ENCODE measurements at places on chromosomes 7 and 10. TPM values are rescaled to one million over a fixed set of nuclear protein-coding genes. Genes with fewer than 3 reads are reported as not detected.
A peak's percentile ranks its signal among the peaks of the same experiment; 100 is the strongest.

- DNase-seq: peak; percentile 56
Observed at GRCh38 chr7:101237206-101238067, at the start of gene CLDN15. Gene CLDN15, minus strand, starts transcription at chr7:101237802. Its CDS starts 221 bp downstream, at chr7:101237581.

Gene GRID1
- polyA plus RNA-seq: 0.07 TPM

Gene DEPP1
- polyA plus RNA-seq: 54.7 TPM

Gene HOXA6
- 0.16 TPM for polyA plus RNA-seq

DNA sequence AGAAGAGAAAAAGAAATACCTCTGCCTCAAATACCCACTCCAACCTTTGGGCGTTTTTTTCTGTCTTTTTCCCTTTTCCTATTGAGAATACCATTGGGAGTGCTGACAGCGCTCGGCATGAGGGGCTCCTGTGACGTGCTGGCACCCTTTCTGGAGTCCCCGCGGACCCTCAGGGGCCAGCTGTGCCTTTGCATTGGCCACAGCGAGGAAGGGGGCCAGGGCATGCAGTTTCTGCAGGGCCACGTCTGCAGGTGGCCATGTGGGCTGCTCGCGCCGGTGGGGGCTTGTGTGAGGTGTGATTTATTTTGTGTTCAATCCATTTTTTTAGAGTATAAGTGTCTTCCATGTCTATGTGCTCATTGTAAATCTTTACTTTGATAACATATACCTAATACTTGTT lies 57.4 kb downstream of the INPP5A start:
- DNase-seq: no peak

DNA sequence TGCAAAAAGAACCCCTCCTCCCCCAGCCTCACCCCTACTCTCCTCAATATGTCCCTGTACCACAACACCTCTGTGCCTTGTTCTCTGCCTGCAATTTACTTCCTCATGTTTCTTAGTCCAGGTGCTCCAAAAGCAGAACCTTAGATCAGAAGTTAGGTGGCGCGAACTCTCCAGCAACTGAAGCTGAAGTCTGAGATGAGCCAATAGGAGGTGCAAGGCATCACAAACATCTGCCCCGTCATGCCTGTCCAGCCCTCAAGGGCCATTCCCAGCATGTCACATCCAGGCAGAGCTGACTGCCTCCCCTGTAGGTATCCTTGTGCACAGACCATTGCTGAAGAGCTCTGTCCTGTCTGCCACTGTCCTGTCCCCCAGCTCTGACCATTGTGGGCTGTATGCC lies 508.8 kb downstream of the GRID1 start:
- no peak for DNase-seq

Gene CALML3
- polyA plus RNA-seq: not detected

DNA sequence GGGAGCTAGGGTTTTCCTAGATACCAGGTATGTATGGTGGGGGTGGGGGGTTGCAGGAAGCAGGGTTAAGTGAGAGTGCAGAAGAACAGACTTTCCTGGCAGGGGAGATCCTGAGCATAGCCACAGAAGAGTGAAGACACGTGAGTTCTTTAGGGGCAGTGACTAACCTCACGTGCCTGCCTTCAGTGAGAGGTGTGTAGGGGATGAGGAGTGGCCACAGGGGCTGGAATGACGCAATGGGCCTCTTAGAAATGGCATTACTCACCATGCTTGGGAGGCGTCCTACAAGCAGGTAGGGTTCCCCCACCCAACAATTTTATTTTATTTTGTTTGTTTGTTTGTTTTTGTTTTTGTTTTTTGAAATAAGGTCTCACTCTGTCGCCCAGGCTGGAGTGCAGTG lies 698.6 kb upstream of the NRP1 start:
- DNase-seq: no peak

GRCh38 chr10:99979066-99979685 lies 30.6 kb downstream of the DNMBP start:
- no peak for DNase-seq

- DNase-seq: no peak
Observed at GRCh38 chr10:59229441-59229840, 53.0 kb downstream of the PHYHIPL start.

- no peak for DNase-seq
Observed at GRCh38 chr7:38507384-38507783, 123.8 kb downstream of the AMPH start.

- DNase-seq: no peak
Observed at GRCh38 chr7:12921751-12922345, 234.4 kb downstream of the ARL4A start.

DNA sequence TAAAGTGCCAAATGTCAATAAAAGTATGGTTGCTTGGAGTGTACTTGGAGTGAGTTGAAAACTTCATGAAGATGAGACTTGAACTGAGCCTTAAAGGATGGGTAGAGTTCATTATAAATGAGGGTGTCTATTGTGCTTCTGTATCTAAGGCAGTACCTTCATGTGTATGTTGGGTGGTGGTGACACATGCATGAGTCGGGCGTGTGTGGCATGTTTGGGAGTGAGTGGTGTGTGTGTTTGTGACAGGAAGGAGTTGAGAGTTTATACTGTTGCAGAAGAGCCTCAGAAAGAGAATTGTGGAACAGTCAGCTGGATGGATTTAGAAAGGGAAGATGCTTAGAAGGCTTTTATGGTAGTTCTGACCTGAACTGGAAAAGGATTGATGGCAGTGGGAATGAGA lies 6.0 kb upstream of the ZRANB1 start:
- no peak for DNase-seq

DNA sequence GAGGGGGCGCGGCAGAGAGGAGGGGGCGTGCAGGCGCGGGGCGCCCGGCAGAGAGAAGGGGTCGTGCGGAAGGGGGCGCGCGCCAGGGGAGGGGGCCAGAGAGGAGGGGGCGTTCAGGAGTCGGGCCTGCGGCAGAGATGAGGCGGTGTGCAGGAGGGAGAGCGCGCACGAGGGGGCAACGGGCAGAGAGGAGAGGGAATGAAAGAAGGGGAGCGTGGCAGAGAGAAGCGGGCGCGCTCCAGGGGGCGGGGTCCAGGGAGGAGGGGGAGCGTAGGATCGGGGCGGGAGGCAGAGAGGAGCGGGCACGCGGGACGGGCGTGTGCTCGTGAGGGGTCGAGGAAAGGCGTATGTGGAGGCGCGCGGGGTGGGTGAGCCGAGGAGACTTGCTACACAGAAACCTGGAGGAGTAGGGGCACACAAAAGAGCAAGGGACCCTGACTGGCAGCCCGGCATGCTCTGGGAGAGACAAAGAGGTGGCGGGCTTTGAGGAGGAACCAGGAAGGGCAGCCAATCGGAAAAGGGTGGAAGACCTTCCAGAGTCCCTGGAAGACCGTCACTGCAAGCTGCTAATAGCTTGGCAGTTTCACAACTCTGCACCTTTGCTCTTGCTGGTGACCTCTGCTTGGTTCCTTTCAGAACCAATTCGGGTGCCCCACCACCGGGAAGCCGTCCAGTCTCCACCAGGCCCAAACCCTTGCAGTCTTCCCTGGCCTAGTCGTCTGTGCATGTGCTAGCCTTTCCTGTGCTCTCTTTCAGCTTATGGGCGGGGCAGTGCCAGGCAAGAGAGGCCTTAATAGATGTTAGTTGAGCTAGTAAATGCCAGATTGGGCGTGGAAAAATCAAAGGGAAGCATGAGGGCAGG lies 639 bp downstream of the DYDC2 start:
- DNase-seq: peak; percentile 49

GRCh38 chr10:60352105-60352504 lies 37.6 kb downstream of the ANK3 start:
- DNase-seq: no peak

GRCh38 chr10:121113911-121114310 lies 262.7 kb downstream of the WDR11 start:
- no peak for DNase-seq

Gene PLPP4
- 10.8 TPM for polyA plus RNA-seq

DNA sequence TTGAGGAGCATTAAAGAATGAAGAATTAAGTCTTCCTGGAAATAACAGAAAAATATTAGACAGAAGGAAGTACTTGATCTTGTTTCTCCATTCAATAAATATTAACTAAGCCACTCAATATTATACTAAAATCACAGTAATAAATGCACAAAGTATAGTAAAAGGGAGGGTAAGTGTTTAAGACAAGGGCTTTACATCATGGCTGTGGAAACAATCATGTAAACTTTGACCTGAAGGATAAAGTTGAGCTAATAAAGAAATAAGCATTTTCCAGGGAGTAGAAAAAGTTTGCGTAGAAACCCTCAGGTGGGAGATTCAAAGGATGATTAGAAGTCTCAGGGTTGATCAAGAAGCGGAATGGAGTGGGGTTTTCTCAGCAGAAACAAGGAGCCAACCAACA lies 78.2 kb downstream of the SEMA3C start:
- DNase-seq: no peak

Gene CLEC2L
- polyA plus RNA-seq: not detected

Gene TCAF2
- 1.7 TPM for polyA plus RNA-seq

Gene ANKRD1
- 49.5 TPM for polyA plus RNA-seq

DNA sequence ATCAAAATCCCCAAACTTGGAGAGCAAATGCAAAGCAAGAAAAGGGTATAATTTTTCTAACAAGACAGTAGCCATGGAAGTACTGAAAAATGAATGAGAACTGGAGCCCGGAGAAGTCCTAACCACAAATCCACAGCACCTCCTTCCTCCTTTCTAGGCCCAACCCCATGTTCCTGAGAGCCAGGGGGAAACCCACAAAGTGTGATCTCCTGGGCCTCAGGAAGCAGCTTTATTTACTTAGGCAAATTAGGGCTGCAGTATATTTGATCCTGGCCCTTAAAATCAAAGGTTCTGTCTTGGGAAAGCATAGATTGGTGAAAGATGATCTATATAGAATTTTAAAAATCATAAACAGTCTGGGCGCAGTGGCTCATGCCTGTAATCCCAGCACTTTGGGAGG lies 103.0 kb downstream of the DOCK4 start:
- no peak for DNase-seq

DNA sequence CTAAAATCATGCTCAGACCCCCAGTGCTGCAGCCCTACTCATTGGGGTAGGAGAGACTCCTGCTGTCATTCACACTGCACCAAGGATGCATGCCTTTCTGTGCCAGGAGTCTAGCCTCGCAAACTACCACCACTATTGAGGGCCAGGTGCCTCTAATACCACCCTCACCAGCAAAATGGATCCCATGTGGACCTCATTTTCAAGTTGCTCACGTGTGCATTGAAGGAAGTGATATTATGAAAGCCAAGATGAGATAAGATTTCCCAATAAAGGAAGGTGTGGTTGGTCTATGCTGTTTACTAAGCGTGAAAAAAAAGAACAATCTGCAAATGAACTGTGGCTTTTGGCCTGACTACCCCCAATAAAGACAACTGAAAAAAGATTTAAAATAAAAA lies 7.2 kb upstream of the LAMTOR4 start:
- DNase-seq: no peak

- DNase-seq: no peak
Observed at GRCh38 chr7:31432176-31432575, 81.7 kb upstream of the ITPRID1 start.

Gene TEX47
- not detected for polyA plus RNA-seq

GRCh38 chr7:148815612-148816011 lies 68.5 kb downstream of the EZH2 start:
- no peak for DNase-seq

Gene CLCN1
- polyA plus RNA-seq: not detected

DNA sequence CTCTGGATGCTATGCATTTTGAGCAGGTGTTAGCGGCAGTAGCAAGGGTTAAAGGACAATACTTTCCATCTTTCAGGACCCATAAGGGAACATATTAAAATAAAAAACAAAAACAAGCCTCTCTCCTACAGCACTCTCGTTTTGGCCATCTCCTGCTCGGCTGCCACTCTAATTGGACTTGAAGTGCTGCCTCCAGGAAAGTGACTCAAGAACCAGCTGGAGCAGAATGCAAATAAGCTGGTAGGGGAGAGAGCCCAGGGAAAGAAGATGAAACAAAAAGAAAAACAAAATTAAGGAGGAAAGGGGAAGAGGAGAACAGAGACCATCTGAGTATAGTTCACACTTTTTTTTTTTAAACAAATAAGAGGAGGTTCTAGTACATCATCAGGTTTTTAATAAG lies 65.6 kb downstream of the HBP1 start:
- no peak for DNase-seq

Gene KAZALD1
- 18.2 TPM for polyA plus RNA-seq

DNA sequence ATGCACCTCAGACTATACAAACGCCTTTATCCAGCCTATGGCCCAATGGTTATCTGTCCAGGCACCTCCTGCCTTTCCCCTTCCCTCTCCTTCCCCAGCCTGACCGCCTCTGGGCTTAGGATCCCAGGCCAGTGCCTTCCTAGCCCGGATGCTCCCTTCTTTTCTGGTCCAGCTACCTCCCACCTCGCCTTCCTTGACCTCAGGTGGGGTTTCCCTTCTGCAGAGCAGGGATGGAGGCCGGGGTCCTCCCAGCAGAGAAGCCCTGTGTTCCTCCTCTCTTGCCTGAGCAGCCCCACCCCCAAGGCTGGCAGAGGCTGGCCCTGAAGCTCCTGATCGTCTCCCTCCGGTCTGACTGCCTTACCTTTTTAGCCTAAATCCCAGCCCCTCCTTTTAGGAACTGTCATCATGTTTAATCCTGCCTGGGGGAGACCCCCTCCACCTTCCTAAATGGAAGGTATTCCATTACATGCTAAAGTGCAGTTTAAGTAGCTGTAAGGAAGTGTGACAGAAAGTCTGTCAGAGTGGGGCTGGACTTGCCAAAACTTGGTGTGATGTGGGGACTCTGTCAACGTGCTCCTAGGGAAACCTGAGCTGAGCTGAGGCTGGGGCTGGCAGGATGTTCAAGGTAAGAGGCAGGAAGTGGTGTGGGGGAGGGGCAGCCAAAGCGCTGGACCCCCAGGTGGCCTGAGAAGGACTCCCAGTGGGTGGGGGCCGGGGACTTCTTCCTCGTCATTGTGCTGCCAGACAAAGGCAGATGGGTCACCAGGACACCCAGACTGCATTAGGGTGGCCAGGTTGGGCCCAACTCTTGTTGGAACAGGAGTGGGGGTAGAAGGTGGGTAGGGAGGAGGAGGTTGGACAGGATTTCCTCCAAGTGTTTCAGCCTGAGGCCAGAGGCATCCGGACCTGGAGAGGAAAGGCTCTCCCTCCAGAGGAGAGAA lies 39.5 kb downstream of the LBX1 start:
- DNase-seq: no peak

Gene SSC4D
- polyA plus RNA-seq: 11.0 TPM

- peak; percentile 34 for DNase-seq
Observed at GRCh38 chr10:42836771-42837468, 54.3 kb downstream of the BMS1 start.

DNA sequence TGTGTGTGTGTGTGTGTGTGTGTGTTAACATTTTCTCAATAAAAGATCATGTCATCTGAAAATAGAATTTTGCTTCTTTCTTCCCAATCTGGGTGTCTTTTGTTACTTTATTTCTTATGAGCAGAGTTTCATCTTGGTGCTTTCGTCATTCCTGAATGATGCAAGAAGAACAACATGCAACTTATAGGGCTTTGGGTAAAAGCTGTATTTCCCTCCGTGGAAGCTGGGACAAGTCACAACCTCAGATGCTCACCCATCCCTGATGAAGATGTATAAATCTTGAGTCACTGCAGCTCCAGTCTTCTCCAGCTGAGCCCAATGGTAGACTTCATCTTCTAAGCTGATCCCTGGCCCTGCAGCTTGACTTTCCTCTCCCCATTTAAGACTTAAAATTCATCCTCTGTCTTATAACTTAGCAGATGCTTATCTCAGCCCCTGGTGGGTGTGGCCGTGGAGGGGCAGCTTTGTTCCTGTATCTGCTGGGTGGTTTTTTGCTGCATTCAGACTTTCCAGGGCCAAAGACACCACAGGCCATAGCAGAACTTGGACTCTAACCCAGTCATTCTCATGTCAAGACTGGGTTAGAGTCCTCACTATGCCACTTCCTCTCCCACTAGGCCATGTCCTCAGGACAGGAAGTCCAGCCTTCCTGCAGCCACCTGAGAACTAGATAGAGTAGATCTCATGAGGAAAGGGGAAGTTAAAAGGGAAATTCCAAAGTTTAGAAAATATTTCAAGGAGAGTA lies 356.4 kb downstream of the TNS3 start:
- DNase-seq: no peak

Gene BRAT1
- polyA plus RNA-seq: 45.0 TPM
